ENCODE measurements at places on chromosomes 5 and 9.
A peak's percentile ranks its signal among the peaks of the same experiment; 100 is the strongest.

GRCh38 chr9:125202846-125203618 lies 2.7 kb downstream of the RABEPK start:
- DNase-seq, result no peak

GRCh38 chr9:138075961-138076649 lies 198.5 kb downstream of the CACNA1B start:
- DNase-seq, result no peak

DNA sequence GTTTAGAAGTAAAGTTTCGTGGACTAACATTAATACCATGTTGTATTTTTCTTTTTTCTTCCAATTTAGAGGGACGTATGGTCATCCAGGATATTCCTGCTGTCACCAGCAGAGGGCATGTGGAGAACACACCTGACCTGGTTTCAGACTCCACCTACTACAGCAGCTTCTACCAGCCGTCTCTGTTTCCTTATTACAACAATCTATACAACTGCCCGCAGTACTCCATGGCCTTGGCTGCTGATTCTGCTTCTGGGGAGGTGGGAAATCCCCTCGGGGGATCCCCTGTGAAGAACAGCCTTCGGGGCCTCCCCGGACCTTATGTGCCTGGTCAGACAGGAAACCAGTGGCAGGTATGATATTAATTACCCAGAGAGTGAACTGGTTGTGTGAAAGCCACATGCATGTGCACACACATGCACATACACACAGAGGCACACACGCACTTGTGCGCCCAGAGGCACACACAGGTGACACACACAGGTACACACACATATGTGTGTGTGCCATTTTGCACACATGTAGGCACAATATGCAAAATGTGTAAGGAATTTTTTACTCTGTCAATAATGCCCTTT lies 52.4 kb downstream of the DMRT1 start:
- peak; percentile 6 for DNase-seq

DNA sequence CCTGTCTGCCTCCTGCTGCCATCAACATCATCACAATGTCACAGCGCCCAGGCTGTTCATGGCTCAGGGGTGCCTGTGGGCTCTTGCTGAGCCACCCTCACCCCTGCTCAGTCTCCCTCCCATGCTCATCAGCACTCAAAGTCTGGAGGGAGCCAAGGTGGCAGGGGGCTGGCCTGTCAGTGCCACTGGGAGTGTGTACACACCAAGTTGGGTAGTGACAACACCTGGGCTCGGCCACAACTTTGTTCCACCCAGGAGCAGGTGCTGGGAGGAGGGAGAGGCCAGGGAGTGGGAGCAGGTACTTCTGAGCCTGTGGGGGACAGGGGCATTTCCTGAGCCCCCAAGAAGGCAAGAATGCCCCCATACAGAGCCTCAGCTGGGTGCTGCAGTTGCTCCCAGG lies 77.5 kb upstream of the C6 start:
- DNase-seq, result no peak

- DNase-seq, result no peak
These were observed 277.6 kb upstream of the ADAMTS16 start for GRCh38 chr5:4862500-4862899.

DNA sequence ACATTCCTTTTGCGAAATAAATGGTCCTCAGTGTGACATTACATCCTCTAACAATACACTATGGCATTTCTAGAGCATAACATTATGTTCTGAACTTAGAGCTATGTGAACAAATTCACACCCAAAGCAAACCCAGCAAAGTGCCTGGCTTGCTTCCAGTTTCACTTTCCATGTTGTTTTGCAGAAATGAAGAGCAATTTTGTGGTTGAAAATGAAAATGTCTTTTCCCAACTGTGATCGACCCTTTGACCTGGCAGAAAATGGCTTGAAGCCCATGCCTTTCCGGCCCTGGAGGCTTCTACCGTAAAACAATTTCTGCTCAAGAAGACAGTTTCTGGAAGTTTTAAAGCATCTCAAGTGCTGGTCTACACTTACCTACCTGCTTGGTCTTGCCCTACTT lies 344.7 kb upstream of the RGMB start:
- DNase-seq, result no peak
